Fibroblast of upper back skin (primary cell): ENCODE measurements at places on chromosomes 4 and X.
A peak's percentile ranks its signal among the peaks of the same experiment; 100 is the strongest.

GRCh38 chrX:37746218-37746941, 33.5 kb upstream of the CYBB start:
- no peak for DNase-seq

DNA sequence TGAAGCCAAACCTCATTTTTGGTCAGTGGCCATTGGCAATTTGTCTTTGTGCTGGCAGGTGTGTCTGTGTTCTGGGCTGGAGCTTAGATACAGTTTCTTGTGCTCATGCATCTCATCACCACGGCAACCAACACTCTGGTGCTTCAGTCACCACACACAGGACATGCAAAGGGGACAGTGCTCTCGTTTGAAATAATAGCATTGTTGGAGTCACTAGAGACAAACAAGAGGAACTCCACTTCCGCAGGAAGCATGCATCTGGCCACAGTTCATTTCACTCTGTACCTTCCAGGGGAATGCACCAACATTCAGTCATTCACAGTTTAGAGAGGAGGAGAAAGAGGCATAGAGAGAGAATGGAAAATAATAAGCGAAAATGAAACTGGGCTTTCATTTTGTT, 267.4 kb downstream of the ANK2 start:
- no peak for DNase-seq

DNA sequence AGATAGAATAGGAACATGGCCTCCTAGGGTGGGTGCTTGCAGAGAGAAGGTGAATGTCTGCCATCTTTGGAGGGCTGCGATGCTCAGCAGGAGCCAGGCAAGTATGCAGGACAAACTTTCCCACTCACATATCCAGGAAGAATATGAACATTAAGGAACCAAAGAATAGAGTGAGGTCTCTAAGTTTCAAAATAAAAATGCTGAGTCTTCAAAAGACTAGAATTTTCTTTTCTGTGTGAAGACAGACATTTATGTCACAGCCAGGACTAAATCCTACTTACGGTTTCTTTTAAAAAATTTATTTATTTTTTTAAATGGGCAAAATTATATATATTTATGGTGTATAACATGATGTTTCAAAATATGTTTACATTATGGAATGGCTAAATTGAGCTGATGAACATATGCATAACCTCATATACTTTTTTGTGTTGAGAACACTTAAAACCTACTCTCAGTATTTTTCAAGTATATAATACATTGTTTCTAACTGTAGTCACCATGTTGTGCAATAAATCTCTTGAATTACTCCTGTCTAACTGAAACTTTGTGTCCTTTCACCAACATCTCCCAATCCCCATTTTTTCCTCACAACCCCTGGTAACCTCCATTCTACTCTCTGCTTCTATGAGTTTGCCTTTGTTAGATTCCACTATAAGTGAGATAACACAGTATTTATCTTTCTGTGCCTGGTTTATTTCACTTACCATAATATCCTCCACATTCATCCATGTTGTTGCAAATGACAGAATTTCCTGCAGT, 177.8 kb upstream of the HAND2 start:
- no peak for DNase-seq

DNA sequence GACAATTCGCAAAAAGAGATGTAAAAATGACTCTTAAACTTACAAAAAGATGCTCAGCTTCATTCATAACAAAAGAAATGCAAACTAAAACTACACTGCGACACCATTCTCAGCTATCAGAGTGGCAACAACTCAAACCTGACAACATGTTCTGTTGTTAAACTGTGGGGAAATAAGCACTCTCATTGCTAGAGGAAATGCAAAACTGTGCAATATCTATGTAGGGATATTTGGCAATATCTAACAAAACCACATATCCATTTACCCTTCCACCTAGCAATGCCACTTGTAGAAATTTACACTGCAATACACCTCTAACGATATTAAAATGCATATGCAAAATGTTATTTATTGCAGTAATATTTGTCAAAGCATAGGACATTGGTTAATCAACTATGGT, 78.3 kb upstream of the EGFL6 start:
- no peak for DNase-seq

DNA sequence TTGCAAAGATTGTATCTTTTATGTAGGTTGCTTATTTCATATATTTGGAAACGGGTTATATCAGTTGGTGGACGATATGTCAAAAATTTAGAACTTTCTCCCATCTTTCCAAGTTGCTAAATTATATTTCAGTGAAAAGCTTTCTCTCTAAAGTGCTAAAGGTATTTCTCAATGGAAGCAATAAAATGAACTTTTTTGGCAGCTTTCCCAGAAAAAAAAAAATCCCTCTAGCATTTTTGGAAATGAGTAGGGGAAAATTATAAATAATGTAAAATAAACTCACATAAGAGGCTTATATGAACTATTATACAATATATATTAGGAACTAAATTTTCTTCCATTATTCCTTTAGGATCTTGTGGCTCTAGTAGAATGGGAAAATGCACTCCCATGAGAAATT, 152.2 kb downstream of the GRID2 start:
- peak; percentile 1 for DNase-seq

GRCh38 chrX:69531031-69531755, 27.1 kb downstream of the NALF2 start:
- DNase-seq = no peak

DNA sequence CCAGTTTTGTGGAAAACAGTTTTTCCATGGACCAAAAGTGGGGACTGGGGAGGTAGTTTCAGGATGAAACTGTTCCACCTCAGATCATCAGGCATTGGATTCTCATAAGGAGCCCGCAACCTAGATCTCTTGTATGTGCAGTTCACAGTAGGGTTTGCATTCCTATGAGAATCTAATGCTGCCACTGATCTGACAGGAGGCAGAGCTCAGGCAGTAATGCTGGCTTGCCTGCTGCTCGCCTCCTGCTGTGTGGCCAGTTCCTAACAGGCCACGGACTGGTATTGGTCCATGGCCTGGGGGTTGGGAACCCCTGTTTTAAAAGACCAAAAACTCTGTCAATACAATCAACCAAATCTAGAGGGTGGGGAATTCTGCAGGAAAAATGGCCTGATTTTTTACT, 100.0 kb upstream of the EOLA2 start:
- DNase-seq = peak; percentile 34

GRCh38 chr4:186839122-186840037, 115.7 kb upstream of the FAT1 start:
- peak; percentile 75 for DNase-seq

GRCh38 chr4:68077737-68078136, 51.9 kb downstream of the TMPRSS11F start:
- DNase-seq = no peak

GRCh38 chr4:186772936-186773487, 49.4 kb upstream of the FAT1 start:
- DNase-seq = no peak

DNA sequence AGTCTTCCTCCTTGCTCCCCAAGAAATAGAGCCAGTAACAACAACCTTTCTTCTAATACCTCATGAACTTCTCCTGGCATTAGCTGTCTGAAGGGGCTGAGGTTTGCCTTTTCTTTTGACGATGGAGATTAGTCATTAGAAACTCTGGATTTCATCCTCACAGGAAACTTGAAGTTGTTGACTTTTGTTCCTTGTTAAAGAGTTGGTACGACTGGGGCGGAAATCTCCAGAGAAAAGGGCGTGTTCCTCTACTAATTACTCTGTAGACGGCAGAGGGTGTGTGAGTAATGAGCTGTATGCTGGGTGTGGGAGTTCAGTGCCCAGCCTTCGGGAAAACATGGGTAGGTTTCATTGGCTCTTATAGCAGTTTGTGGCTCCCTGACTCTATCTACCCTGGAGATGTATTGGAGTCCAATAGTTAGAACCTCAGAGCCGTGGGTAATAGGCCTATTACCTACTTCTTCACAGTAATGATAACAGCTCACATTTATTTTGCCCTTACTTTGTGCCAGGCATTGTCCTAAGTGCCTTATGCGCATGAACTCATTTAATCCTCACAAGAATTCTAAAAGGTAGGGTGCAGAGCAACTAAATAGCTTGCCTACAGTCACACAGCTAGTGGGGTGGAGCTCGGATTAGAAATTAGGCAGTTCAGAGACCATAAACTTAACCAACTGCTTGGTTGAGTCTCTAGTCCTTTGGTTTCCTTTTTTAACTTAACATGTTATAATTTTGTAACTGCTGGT, 23.4 kb downstream of the TMEM164 start:
- DNase-seq = no peak

DNA sequence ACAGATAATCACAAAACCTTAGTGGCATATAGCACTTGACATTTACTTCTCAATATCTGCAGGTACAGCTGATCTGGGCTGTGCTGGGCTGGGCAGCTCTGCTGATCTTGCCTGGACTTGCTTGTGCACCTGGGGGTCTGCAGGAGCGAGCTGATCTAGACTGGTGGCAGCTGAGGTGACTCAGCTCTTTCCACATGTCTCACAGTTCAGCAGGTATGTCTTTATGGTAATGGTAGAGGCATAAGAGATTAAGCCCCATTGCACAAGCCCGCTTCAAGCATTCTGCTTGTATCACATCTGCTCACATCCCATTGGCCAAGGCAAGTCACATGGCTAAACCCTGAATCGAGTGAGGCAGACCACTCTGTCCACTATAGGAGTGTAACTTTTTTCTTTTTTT, 506.7 kb downstream of the BCOR start:
- DNase-seq = no peak

DNA sequence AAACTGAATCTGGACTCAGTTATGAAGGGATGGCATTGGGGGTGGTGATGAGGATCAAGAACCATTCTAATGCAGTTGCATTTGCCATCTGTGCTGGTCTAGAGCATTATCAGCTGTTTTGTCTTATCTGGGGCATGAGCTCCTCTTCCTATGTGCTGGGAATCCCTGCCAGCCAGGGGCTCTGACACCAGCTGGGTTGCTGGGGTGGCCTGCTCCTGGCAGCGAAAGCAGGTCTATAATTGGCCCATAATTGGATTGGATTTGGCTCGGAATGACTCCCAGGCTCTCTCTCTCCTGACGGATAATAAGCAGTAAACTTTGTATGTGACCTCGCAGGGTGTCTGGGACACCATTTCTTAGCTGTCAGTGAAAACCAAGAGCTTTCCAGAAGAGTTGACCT, 34.1 kb downstream of the SMPX start:
- no peak for DNase-seq

GRCh38 chrX:38607976-38608375, 46.6 kb downstream of the TSPAN7 start:
- no peak for DNase-seq

GRCh38 chr4:113834298-113834697, 72.8 kb upstream of the CAMK2D start:
- DNase-seq = no peak

DNA sequence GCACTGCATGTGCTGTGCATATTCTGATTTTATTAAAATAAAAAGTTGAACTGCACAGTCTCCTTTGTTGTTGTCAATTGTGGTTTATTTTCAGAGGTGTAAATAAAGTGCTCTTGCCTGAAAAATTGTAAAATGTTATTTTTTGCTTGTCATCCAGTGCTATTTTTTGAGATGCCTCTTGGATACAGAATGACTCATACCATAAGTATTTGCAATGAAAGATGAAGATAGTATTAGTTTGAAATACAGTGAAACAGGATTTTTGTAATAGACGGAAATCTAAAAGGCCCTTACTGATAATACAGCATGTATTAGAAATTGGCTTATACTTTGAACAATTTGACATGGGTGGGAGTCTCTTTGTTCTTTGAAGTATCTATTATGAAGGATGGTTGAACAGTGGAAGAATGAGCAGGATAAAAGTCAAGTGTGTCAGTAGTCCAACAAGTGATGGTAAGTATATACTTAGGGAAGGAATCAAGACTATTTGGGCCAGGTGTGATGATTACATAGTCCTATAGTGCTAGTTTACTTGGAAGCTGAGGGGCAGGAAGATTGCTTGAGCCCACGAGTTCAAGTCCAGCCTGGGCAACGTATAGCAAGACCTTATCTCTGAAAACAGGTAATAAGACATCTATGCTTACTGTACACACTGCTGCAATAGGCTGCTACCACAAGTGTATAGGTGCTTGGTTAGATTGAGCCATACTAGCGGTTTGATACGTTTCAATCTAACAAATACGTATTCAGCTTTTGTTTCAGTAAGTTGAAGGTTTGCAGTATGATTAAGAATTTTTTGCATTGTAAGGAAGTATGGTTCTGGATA, 16.4 kb downstream of the DDX3X start:
- DNase-seq = no peak

GRCh38 chr4:81723019-81723884, 251.5 kb upstream of the RASGEF1B start:
- DNase-seq = no peak

DNA sequence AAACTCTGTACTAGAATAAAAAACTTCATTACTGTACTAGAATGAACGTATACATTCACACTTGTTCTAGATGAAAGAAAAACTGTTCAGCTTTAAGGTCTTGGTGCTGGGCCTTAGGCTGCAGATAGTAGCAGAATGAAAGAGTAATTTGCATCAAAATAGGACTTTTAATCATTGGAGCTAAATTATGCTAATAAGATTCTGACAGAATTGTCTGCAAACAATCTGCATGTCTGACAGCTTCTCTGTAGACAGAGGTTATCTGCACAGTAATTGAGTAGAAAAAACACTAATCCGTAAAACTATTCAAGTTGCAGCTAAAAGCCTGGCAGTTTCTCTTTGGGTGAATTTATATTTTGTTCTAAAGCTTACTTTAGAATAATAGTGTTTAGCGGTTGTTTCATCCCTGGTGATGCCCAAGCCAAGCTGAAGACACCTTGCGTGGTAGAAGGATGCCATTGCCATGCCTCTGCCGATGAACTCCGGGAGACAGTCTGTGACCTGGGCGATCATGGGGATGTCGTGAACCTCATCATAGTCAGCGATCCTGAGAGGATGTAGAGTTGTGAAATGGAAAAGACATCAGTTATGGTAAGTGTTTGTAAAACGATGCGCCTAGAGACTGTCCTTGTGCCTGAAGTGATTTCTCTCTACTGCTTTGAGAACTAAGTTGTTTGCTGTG, 25.3 kb downstream of the LRP2BP start:
- DNase-seq = no peak

- DNase-seq = no peak
Observed at GRCh38 chr4:54004463-54004862, 59.9 kb downstream of the CHIC2 start.

DNA sequence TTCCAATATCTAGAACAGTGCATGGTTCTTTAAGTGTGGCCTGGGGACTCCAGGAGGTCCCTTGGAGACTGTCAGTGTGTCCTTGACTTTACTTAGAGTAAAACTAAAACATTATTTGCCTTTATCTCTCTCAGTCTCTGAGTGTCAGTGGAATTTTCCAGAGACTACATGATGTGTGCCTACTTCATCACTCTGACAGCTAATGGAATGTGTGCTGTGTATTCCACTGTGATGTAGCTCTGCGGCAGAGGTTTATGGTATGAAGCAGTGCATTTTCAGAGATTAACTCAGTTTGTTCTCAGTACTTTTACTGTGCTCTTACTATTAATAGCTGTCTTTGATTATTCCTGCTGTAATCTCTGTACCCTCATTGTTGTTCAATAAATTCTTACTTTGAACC, 85.6 kb downstream of the MANBA start:
- peak; percentile 66 for DNase-seq

- DNase-seq = peak; percentile 76
Observed at GRCh38 chr4:33959519-33959918, 2284.8 kb downstream of the ARAP2 start.

GRCh38 chr4:48114412-48114811, 19.6 kb downstream of the TXK start:
- DNase-seq = no peak

GRCh38 chrX:70554081-70554480, 109.4 kb downstream of the DLG3 start:
- peak; percentile 57 for DNase-seq

- DNase-seq = peak; percentile 46
Observed at GRCh38 chrX:149003863-149004660, 501.0 kb downstream of the IDS start.

GRCh38 chr4:149108626-149109025, 666.4 kb upstream of the NR3C2 start:
- no peak for DNase-seq
